ENCODE measurements at places on chromosomes 1 and 21.

DNA sequence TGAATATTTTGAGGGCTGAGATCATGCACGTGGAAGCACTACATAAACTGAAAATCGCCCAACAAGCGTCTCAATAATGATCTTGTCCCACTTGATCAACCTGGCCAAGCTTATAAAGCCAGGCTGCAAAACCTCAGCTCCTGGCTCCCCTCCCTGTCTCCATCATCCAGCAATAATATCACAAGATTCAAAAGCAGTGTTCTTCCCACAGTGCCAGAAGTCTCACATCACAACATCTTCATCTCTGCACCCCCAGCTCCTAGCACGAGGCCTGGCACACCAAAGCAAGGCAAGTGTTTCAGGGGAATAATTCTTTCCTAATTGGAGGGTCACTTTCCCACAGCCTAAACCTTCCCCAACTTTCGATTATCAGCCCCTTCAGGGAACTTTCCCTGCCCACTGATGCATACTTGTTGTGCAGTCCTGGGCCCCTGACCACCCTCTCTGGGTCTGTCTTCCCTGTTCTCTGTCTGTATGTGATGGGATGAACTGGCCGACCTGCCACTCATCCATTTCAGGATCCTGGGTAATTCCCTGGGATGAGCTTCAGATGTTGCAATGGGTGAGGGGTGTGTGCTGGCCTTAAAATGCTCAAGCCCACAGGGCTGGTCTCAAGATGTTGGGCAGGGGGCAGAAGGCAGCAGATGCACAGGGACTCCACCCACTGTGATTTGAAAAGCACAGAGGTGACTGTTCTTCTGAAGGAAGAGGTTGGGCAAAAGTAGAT is 129.0 kb downstream of the DMRTB1 start:
- no peak for DNase-seq

- no peak for DNase-seq
Observed at GRCh38 chr1:229298887-229299503, 28.1 kb downstream of the RAB4A start.

- DNase-seq: no peak
Observed at GRCh38 chr21:14519000-14519399, 27.1 kb downstream of the SAMSN1 start.

DNA sequence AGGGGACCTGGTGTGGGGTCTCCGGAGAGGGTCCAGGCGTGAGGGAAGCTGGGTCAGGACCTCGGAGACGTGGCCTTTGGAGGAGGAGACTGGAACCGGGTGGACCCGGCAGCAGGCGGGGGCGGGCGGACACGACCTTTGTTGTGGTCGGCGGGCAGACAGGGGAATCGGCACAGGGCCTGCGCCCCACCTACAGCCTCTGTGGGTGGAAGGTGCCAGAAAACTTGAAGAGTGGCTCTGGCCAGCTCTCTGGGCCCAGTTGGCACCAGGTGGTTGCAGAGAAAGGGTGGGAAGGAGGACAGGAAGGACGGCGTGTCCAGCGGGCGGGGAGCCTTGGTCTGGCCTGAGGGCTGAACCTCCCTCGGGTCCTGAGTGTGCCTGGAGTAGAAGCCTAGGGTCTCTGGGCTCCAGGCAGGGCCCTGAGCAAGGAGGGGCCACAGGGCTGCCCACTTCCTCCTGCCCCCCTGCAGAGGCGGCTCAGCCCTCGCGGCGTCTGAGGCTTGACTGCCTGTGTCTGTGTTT is 7.7 kb upstream of the TTLL10 start:
- DNase-seq: no peak

GRCh38 chr1:65948609-65949229 is 156.0 kb downstream of the PDE4B start:
- no peak for DNase-seq

GRCh38 chr1:232477728-232478127 is 152.2 kb downstream of the SIPA1L2 start:
- peak; percentile 71 for DNase-seq

Measured in HTR-8/SVneo (cell line).